ENCODE measurements at places on chromosomes 7 and 10.
A peak's percentile ranks its signal among the peaks of the same experiment; 100 is the strongest.

DNA sequence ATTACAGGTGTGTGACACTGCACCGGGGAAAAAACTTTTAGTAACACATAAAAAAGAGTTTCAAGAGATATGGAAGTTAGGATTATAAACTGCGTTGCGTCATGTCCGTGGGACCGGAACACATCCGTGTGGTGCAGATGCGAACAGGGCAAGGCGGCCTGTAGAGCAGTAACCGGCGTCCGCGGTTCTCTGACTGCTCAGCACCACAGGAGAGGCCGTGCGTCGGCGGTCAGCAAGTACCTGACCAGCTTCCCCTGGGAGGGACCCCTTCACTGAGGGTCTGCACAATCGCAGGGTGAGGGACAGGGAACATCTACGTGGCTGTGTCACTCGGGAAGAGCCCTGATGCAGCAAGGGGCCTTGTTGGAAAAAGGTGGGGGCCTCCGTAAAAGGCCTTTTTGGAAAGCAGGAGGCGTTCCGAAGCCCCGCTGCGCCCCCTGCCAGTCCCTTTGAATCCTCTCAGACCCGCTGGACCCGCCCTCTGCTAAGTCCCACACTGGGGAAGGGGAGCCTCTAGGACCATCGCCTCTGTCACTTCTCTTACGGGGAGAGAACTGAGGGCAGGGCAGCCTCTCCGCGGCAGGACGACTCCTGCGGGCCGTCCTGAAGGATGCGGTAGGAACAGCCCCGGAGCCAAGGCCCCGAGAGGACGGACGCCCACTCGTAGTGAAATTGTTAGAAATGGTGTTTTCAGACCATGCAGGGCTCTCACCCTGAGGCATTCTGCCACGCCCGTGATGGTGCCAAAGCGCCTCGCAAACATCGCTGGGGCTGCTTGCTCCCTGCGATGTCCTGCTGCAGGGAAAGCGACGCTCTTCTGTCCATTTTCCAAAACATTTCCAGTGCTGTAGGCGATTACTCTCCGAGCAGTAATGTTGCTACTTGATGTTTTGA lies 771.6 kb upstream of the COBL start:
- no peak for DNase-seq

- DNase-seq: no peak
Observed at GRCh38 chr7:124388751-124389150, 355.9 kb upstream of the TMEM229A start.

GRCh38 chr7:108425714-108426275 lies 30.4 kb downstream of the NRCAM start:
- DNase-seq: no peak

GRCh38 chr7:99449326-99449725 lies 10.6 kb downstream of the CPSF4 start:
- no peak for DNase-seq

- peak; percentile 92 for DNase-seq
Observed at GRCh38 chr7:157138424-157139110, at the start of gene UBE3C. TSS of gene UBE3C (plus strand) at chr7:157138926. CDS start at chr7:157139273, 347 bp downstream.

- no peak for DNase-seq
Observed at GRCh38 chr10:129531969-129532660, 65.1 kb downstream of the MGMT start.

- DNase-seq: no peak
Observed at GRCh38 chr10:7861509-7862120, 43.3 kb downstream of the TAF3 start.

DNA sequence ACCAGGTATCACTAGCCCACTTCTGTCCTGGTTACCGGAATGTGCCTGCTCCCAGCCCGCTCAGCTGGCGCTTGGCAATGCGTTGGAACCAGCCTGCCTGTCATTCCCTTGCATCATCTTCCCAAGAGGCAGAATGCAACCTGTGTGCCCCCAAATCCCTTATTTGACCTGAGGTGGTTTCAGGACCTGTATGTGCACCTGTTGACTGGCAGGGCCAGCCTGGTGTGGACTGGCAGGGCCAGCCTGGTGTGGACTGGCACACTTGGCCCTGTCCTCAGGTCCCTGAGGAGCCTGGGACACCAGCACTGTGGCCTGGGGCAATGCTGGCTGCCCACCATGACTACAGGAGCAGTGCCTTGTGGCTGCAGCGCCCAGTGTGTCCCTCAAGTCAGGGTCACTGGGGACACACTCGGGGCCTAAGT lies 38.2 kb downstream of the ZNF467 start:
- DNase-seq: no peak

DNA sequence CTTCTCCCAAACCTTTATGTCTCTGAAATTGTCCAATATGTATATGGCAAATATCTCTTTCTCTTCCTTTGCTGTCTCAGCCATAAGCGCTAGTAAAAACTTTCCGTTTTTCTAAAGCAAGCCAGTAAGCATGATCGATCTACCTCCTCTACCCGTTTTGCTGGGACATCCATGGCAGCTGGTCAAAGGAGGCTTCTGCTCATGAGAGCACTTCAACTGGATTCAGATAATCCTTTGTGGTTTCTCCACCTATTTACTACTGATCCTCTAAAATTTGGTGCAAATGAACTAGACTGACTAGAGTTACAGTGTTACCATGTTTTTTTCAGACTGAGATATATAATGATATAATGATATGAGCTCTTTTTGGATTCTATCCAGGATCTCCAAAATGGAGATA lies 42.7 kb downstream of the GBF1 start:
- no peak for DNase-seq

DNA sequence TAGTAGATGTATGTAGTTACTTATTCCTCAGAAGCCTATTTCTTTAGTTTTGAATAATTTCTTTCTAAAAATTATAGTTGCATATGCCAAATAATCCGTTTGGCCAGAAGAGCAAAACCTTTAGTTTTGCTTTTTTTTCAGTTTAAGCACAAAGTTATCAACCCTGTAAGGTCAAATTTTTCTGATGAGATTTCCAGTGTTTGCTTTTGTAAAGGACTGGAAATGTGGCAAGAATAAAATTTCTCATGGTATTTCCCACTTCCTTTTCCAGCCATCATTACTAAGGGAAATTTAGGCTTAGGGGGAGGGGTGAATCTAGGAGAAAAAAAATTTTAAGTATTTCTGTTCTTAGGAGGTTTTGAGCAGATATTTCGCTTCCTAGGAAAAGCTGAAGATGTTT lies 7.6 kb downstream of the CALD1 start:
- DNase-seq: no peak

DNA sequence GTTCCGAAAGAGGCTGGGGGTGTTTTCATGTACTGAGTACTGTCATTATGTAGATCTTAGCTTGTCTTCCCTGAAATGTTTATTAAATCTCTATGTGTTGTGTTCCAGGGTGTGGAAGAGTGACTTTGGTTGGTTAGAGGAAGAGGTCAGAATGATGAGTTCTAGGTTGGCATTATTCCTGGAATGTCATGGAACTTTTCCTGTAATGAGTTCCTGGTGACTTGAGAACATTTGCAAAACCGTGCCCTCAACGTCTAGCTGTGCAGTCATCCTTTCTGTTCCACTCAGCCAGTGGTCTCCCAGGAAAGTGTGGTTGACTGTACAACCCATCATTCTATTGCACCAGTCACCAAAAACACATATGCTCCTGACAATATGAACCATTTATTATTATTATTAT lies 129.6 kb downstream of the BICC1 start:
- DNase-seq: no peak

GRCh38 chr7:5303591-5304505 lies 21.1 kb downstream of the SLC29A4 start:
- DNase-seq: no peak

- peak; percentile 79 for DNase-seq
Observed at GRCh38 chr10:132397036-132397541, at the start of gene PWWP2B. TSS of gene PWWP2B (plus strand) at chr10:132397200. CDS start at chr10:132397227, 27 bp downstream.

DNA sequence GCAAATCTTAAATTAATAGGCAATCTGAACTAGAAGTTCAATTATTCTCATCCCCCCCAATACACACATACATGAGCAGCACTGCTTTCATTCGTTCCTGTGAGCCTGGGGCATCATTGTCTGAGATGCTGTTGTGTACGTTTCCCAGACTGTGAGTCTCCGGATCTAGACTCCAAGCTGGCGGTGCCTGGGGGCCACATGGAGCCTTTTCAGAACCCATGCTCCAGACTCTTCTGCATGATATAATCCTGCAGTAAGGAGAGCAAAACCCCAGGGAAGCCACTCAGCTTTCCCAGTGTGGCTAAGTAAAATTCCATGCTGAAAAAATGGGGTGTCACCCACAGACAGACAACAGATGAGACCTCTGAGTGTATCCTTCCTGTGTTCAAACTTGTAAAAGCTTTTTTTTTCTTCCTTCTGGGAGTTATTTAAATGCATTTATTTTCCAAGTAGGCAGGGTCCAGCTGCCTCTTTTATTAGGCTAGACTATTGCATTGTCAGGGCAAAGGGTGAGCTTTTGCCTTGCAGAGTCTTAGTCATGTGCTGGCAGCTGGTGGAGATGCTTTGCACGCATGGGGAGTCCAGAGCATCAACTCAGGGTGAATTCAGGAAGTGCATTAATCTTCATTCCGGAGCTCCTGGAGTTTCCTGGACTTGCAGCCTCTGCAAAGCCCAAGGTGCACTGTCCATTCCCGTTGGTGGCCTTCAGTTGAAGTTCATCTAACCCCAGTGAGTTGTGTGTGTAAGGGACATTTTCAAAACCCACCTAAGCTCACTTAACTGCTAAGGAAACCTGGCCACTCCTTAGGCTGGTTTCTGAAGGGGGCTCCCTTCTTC lies 185.7 kb upstream of the ADO start:
- DNase-seq: no peak

GRCh38 chr7:144738146-144738545 lies 97.7 kb downstream of the TPK1 start:
- DNase-seq: no peak

- no peak for DNase-seq
Observed at GRCh38 chr10:78327778-78328591, 294.3 kb downstream of the RPS24 start.

DNA sequence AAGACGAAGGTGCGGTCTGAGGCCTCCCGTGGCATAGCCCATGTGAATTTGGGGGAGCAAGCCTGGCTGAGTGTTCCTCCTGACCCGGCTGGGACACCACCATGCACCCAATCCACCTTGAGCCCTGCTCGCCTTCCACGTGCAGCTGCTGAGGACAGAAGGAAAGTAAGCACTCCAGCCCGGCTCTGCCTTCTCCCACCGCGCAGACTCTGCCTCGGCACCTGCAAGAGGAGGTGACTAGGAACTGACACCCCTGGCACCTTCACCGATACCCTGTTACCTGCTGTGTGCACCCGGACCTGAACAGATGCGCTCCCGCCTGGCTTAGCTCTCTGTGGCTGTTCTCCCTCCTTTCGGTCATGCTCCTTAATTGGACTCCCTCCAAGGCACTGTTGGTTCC lies 57.0 kb upstream of the OPN4 start:
- DNase-seq: no peak

- no peak for DNase-seq
Observed at GRCh38 chr7:149599636-149600206, 102.1 kb upstream of the ZNF746 start.

GRCh38 chr10:21171197-21171935 lies 274.3 kb upstream of the NEBL start:
- DNase-seq: no peak

GRCh38 chr10:131657318-131657984 lies 243.4 kb upstream of the PPP2R2D start:
- no peak for DNase-seq

GRCh38 chr10:92690915-92691590 lies 1.3 kb downstream of the HHEX start:
- peak; percentile 19 for DNase-seq

DNA sequence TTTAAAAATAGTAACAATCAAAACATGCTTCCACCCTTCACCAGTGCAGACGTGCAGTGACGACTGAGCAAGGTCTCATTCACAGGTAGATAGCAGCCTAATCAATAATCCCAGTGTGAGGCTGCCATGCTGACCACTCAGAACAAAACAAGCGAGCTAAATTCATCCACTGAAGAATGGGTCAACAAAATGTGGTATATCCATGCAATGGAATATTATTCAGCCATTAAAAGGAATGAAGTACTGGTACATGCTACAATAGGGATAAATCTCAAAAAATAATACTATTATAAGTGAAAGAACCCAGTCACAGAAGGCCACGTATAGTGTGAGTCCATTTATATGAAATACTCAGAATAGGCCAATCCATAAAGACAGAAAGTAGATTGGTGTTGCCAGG lies 74.0 kb downstream of the PTPRE start:
- no peak for DNase-seq

Data from activated T-cell treated with anti-CD3 and anti-CD28 coated beads, Interleukin-2, amount 50 U/mL, for 1 hour (primary cell).